Upper lobe of right lung (tissue), 1 donor: ENCODE measurements at places on chromosomes 12 and 14. TPM values are rescaled to one million over a fixed set of nuclear protein-coding genes. Genes with fewer than 3 reads are reported as not detected.

DNA sequence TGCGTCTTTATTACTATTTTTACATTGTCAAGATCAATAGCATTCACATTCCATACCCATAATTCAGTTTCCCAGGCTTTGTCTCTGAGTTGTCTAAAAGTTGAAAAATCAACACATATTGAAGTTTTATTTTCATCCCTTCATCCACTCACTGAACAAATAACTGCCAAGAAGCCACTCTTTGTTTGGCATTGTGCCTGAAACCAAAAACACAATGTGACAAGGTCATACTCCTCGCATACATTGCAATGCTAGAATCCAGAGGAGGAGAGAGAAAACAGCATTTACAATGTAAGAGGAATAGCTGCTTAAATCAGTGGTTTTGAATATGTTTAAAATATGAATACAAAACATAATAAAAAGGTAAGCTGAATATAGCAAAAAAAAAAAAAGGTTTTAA is 71.8 kb downstream of the CCDC60 start:
- no peak overlapping the region for H3K4me3 ChIP-seq
- no peaks in the 10 kb centered on the region for H3K36me3 ChIP-seq
- H3K27ac ChIP-seq, result no peak overlapping the region
- H3K4me1 ChIP-seq, result no peaks in the 10 kb centered on the region
- no peak for DNase-seq

DNA sequence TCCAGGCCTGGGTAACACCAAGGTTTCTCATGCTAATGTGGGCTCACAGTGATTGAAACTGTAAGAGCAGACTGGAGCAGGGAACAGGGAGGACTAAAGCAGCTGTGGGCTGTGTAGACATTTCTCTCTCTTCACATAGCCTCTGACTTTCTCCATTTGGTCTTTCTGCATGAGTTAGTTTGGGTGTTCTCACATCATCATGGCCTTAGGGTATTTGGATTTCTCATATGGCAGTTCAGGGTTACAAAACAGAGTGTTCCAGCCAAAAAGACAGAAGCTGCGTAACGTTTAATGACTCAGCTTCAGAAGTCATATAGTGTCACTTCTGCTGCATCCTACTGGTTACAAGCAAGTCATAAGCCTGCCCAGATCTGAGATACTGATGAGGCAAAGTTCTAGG is 52.0 kb upstream of the OSBPL8 start:
- H3K36me3 ChIP-seq, result no peaks in the 10 kb centered on the region
- no peaks in the 10 kb centered on the region for H3K27me3 ChIP-seq
- DNase-seq, result no peak
- no peak overlapping the region for H3K27ac ChIP-seq
- no peak overlapping the region for H3K4me3 ChIP-seq
- no peaks in the 10 kb centered on the region for H3K4me1 ChIP-seq

DNA sequence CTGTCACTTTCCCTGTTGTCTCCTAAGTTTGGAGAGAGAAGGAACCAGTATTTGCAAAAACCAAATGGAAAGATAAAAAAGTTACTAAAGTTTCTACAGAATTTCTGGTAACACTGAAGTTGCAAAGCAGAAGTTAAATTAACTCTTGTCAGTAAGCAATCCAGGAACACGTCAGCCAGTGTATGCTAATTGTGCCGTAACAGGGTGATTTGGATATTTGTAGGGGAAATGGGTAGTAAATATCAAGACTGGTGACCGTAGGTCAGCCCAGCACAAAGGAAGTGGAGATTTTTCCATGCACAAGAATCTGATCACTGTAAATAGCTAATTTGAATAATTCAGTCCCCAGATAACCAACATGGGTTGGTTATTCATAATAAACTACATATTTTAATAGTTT is 2.3 kb downstream of the CDKN1B start:
- DNase-seq, result no peak
- peak overlapping the region; percentile 90 for H3K4me3 ChIP-seq
- peaks cover 40% of the 10 kb centered on the region for H3K4me1 ChIP-seq

- H3K27me3 ChIP-seq, result no peaks in the 10 kb centered on the region
- H3K27ac ChIP-seq, result peak overlapping the region; percentile 51
- no peak overlapping the region for H3K4me3 ChIP-seq
- no peak for DNase-seq
- no peaks in the 10 kb centered on the region for H3K36me3 ChIP-seq
Measured at GRCh38 chr14:92409043-92409442, 86.1 kb downstream of the SLC24A4 start.

GRCh38 chr12:52655720-52656124 is 3.7 kb upstream of the KRT2 start:
- H3K4me3 ChIP-seq, result no peak overlapping the region
- peaks cover 6% of the 10 kb centered on the region for H3K27me3 ChIP-seq
- DNase-seq, result no peak
- no peaks in the 10 kb centered on the region for H3K4me1 ChIP-seq
- H3K36me3 ChIP-seq, result no peaks in the 10 kb centered on the region
- no peak overlapping the region for H3K27ac ChIP-seq

- no peaks in the 10 kb centered on the region for H3K36me3 ChIP-seq
- no peak for DNase-seq
- no peak overlapping the region for H3K4me3 ChIP-seq
- H3K27ac ChIP-seq, result no peak overlapping the region
- peaks cover 27% of the 10 kb centered on the region for H3K27me3 ChIP-seq
- peaks cover 10% of the 10 kb centered on the region for H3K4me1 ChIP-seq
Measured at GRCh38 chr14:52266179-52266578, 1.3 kb upstream of the PTGDR start.

DNA sequence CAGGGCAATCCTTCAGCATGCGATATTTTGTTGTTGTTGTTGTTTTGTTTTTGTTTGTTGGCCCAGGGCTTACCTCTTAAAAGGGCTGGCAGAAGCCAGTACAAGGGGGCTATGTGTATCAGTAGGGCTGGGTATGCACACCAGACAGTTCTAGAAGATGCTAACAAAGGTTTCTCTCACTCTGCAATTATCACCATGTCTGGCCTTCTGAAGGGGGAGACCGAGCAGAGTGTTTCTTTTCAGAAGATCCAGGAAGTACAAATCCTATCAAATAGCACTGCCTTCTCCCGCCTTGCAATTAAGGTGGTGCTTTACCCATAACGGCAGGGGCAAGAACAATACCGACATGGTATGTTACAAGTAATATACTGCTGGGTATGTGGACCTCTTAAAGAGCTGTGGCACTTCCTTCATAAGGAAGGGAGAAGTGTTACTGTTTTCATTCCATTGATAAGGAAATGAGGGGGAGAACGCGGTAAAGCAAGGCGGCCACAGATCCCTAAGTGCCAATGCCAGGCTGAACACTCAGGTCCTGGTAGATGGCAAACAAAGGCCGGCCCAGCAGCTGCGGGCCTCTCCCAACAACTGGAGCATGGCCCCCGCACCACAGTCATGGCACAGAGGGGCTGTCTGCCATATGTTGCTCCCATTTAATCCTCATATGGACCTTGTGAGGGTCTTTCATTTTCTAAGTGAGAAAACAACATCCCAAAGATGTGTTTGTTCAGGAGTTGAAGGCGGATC is 19.2 kb upstream of the CACNA2D4 start:
- H3K27me3 ChIP-seq, result no peaks in the 10 kb centered on the region
- H3K27ac ChIP-seq, result peak overlapping the region; percentile 36
- H3K4me3 ChIP-seq, result no peak overlapping the region

DNA sequence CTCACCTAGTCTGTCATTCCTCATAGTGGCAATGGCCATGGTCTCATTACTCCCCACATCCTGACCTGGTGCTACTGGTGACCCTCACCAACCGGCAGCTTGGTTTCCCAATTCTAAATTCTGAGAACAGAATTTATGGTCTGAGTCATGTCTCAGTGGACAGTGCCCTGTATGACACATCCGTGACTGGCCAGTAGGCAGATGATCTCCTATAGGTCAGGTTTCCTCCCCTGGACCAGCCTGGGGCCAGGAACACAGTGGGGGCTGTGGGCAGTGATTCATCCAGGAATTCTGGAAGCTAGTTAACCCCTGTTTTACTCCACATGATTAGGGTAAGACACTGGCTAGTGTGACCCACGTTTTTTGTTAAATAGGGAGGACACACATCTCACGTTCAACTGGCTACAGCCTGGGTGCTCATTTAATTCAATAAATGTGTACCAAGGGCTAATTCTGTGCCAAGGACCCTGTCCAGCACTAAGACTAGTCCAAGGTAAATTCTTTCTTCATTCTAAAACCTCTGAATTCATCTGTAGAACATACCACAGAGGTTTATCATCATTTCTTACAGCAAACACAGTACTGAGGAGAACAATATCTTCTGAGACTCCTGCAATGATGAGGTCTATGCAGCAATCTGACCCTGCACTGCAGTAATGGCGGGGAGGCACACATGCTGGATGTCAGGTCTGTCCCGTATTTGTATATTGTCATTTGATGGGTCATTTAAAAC is 249.6 kb upstream of the TBX3 start:
- no peak for DNase-seq
- no peak overlapping the region for H3K27ac ChIP-seq
- no peak overlapping the region for H3K4me3 ChIP-seq

DNA sequence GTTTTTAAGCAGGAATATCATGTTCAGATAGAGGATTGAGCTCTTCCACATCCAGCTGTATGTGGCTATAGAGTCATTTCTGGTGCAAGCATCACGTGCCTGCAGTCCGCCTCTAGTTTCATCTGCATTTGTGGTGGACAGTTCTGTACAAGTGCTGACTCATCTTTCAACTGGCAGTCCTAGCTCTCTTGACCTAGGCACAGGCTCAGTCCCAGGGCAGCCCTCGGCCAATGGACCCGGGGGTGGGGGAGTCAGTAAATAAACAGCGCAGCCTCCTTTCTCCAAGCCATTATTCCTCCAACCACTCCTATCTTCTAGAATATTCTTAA is 41.8 kb upstream of the FRMD6 start:
- no peak overlapping the region for H3K27ac ChIP-seq
- no peak overlapping the region for H3K4me3 ChIP-seq
- no peaks in the 10 kb centered on the region for H3K36me3 ChIP-seq
- DNase-seq, result no peak
- no peaks in the 10 kb centered on the region for H3K27me3 ChIP-seq
- no peaks in the 10 kb centered on the region for H3K4me1 ChIP-seq

DNA sequence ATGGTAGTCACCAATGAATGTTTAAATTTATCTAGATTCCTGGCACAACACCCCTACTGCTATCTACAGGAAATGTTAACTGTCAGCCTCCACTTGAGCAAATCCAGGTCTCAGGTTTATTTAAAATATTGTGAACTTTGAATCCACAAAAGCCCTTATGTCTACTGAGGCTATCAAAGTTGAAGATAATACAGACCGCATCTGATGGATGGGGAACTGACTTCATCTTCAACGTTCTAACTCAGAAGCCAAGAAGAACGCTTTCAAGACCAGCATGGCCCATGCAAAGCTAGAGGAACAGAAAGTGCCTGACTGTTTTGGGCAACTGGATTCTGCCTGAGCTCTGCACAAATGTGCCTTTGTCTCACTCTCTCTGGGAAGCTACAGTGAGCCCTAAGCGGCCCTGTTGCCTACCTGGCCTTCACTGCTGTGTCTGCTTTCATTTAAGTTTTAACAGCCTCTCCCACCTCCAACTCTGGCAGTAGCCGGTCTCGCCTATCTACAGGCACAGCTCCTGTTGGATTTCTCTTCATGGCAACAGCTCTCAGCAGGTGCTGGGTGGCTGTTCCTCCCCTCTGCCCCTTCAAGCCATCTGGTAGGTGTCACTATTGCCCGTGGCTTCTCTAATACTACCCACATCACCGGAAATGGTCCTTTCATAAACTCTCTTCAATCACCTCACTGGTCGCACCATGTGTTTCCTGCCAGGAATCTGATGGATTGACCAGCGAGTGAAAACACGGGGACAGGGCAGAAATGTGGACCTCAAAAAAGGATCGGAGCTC is 112.1 kb upstream of the OVCH1 start:
- H3K36me3 ChIP-seq, result no peaks in the 10 kb centered on the region
- H3K4me3 ChIP-seq, result no peak overlapping the region
- DNase-seq, result no peak

DNA sequence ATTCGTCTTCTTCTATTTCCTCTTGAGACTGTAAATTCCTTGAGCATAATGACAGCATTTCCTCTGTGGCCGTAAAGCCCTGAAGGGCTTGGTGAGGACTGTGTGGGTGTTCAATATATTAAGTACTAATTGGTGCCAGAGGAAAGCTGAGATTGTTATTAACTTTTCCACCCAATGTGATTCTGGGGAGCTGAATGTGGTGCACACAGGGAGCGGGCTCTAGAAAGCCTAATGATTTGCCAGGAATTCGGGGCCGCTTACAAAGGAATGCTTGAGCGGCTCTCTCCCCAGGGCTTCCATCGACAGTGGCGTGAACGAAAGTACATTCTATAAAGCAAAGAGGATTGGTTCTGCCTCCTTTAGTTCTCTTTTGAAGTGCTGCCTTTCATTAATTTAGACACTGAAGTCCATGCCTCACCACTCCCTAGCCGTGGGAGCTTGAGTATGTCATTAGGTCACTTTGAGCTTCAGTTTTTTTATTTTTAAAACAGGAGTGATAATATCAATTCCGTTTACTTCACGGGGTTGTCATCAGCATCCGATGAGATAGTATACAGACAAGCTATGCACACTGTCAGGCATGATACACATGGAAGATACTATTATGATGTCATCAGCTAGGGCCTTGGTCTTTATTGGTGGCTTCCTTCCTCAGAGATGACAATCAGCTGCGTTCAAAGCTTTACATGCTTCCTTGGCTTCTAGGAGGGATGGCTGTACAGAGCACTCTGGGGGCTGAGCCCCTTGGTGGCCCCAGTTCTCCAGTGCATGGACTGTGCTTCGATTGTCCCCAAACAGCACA is 11.0 kb upstream of the GSG1 start:
- no peaks in the 10 kb centered on the region for H3K27me3 ChIP-seq
- H3K36me3 ChIP-seq, result no peaks in the 10 kb centered on the region
- no peak for DNase-seq
- H3K4me1 ChIP-seq, result no peaks in the 10 kb centered on the region

GRCh38 chr12:37672655-37673260 is 643.8 kb upstream of the ALG10B start:
- no peak overlapping the region for H3K27ac ChIP-seq
- no peaks in the 10 kb centered on the region for H3K36me3 ChIP-seq
- no peaks in the 10 kb centered on the region for H3K27me3 ChIP-seq
- DNase-seq, result no peak

GRCh38 chr12:25894759-25895158 is 63.7 kb upstream of the RASSF8 start:
- H3K27me3 ChIP-seq, result no peaks in the 10 kb centered on the region
- H3K4me1 ChIP-seq, result no peaks in the 10 kb centered on the region
- no peak overlapping the region for H3K4me3 ChIP-seq
- H3K36me3 ChIP-seq, result no peaks in the 10 kb centered on the region
- no peak overlapping the region for H3K27ac ChIP-seq

Gene LETMD1
- total RNA-seq, result 71.6 TPM

Gene GALNT8
- 0.67 TPM for total RNA-seq

Gene GPR65
- 7.7 TPM for total RNA-seq

Gene TAS2R19
- 3.2 TPM for total RNA-seq

Gene PPFIA2
- total RNA-seq, result 1.4 TPM

Gene TCL1B
- total RNA-seq, result not detected

Gene ASCL1
- not detected for total RNA-seq

Gene KRT75
- total RNA-seq, result not detected
